ENCODE measurements at places on chromosomes 3 and 15.
A peak's percentile ranks its signal among the peaks of the same experiment; 100 is the strongest.

- no peak for DNase-seq
Measured at GRCh38 chr3:64681015-64681414, 6.8 kb downstream of the ADAMTS9 start.

DNA sequence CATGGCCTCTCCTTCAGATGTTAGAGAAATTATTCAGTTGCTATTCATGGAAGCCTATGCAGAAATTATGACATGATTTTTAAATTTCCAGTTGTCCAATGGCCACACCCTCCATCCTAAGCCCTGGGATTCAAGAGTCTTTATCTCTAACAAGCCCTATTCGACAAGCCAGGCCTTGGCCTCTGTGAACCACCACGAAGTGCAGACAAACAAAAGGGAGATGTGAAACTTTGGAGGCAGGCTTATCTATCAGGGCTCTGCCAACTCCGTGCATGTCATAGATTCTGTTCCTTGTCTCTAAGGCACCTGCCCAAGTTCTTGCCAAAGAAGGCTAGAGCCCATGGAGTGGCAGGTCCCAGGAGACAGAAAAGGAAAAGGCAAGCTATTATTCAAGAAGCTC lies 212.4 kb upstream of the ADAMTS9 start:
- DNase-seq = no peak

- DNase-seq = no peak
Measured at GRCh38 chr15:88014454-88015160, 241.9 kb downstream of the NTRK3 start.

GRCh38 chr15:41887893-41888292 lies 6.0 kb downstream of the SPTBN5 start:
- no peak for DNase-seq

DNA sequence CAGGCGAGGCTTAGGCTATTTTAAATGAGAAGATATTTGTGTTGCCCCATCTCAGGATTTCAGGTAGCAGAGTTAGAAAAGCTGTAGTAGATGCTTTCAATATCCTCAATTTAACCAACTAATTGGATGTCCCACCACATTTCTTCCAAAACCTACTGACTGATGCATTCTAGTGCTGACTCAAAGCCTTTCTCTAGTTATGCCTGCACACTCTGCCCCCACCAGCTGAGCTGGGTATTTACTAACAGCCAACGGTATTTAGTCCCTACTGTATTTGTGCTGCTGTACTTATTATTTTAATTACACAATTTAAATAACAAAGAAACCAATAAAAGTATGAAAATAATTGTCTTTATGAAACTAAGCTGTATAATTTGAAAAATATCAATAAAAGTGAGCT lies 139.5 kb downstream of the OSBPL10 start:
- DNase-seq = no peak

DNA sequence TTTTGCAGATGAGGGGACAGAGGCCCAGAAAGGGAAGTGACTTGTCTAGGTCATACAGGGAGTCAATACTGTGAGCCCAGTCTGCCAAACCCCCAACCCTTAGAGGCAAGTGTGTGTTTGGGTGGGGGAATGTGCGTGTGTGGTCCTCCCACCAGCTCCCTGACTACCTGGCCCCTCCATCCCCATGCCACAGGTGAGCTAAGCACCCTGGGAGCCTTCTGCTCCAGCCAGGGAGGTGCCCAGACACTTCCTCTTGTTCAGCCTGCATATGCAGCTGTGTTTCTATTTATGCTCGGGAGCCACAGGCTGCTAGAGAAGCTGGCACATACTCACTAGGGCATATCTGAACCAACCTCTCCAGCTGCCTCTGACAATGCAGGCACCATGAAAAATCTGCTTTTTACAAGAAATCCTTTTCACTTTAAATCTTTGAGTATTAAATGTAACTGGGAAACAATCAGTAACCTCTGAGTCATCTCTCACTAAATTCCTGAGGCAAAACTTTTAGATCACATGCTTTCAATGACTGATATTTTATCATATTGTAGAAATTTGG lies 20.7 kb downstream of the TBC1D2B start:
- DNase-seq = no peak

DNA sequence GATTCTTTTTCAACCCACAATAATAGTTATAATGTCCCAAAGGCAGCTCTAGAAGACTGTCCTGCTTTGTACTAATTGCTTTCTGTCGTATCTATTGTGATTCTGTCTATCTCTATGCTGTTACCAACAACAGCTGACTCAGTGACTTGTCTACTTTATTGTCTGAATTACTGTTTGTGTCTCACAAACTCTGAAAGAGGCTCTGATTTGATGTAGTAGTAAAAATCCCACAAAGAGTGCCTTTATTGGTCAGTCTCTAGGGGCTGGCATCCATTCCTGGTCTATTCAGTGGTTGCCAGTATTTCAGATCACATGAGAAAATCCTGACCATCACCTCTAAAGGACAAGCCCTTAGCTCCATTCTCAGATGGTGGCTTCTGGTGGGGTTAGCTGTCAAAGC lies 254.2 kb downstream of the NSUN3 start:
- no peak for DNase-seq

- no peak for DNase-seq
Measured at GRCh38 chr3:185859294-185859972, 34.6 kb upstream of the IGF2BP2 start.

DNA sequence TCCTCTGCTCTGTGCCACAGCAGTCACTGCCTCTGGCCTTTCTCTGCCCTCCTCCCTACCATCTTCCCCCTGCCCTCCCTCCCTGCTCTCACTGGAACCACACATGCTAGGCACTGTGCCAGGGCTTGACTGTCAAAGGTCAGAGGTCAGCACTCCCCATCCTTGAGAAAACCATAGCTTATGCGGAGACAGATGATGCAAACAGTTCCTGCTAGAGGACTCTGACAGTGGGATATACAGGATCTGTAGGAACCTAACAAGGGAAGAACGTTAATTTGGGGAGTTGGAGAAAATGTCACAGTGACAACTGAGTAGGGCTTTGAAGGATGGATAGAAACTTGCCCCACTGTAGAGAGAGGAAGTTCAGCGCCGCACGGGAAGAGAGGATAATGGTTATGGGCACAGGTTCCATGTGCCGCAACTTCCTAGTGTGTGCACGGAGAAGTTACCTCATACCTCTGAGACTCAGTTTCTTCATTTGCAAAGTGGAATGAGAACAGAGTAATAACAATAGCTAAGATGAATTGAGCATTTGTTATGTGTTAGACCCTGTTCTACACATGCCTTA lies 29.3 kb upstream of the XYLB start:
- DNase-seq = no peak

DNA sequence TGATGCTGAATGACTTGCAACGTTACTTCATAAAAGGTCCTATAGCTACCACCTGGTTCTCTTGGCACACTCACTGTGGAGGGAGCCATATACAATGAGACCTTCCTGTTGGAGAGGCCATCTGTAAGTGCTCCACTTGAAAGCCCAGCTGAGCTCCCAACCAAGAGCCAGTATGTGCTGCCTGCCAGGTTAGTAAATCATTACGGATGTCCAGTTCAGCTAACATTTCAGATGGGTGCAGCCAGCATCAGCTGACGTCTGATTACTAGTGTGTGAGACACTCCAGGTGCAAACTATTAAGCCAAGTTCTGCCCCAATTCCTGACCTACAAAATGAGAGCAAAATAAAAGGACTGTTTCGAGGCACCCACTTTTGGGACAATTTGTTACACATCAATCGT lies 274.4 kb upstream of the ROBO2 start:
- DNase-seq = no peak

- DNase-seq = no peak
Measured at GRCh38 chr3:148466143-148466542, 231.6 kb upstream of the AGTR1 start.

- peak; percentile 36 for DNase-seq
Measured at GRCh38 chr3:128322030-128323022, 144.4 kb downstream of the DNAJB8 start.
